ENCODE measurements at places on chromosomes 7 and 10.

- no peak for DNase-seq
Observed at GRCh38 chr7:25430200-25430931, 202.1 kb upstream of the NPVF start.

- no peak for DNase-seq
Observed at GRCh38 chr10:6621536-6621935, 41.5 kb upstream of the PRKCQ start.

DNA sequence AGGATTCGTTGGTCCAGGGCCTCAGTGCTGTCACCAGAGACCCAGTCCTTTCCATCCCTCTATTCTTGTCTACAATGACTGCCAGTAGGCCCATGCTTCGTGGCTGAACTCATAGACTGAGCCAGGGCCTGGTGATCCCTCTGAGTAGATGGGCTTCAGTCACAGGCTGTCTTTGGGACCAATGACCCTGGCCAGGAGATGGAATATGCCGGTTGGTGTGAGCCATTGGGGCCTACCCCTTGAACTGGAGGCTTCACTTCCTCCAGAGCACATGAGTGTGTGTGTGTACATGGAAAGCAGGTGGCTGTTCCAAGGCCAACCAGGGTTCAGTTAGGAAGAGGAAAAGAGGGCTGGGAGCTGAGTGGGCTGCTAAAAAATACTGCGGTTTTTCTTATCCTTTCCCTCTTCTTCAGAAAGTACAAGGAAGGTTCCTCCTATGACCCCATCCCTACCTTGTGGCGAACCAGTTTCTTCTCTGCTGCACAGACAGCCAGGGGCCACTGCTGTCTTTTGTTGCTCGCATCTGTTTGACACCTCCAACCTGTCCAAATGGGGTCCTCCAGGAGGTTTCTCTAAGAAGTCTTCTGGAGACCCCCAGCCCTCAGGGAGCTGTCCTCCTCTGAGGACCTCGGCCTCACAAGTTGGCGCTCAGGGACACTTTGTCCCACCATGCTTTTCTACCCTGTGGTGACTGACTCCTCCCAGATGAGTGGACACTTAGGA lies 36.6 kb downstream of the ADRA2A start:
- no peak for DNase-seq

DNA sequence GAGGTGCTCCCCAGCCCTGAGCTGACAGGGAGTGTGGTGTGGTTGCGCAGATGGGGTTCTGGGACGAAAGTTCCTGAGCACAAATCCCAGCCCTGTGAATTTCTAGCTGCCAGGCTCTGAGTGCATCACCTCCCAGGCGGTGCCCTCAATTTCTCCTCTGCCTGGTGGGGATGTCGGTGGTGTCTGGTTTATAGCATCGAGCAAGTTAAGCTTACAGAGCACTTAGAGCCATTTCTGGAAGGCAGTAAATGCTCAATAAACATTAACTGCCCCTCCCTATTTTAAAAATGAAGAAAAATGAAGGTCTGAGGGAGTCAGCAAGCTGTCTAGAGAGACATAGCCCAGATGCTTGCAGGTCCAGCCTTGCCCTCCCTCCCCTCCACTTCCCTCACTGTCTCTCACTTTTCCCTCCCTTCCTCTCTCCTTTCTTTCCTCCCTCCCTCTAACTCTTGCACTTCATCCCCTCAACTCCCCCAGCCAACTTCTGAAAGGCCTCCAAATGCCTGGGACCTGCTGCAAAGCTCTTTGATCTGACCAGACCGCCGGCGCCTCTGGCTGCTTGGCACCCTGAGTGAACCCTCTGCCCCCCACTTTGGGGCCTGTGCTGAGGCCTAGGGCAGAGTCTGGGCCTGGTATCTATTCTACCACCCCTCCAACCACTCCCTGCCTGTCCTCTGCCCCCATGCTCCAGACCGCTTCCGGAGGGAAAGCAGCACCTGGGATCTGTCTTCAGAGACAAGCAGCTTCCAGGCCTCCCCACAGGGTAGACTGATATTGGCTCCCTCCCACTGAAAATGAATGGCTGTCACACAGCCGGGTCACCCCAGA lies 438.3 kb downstream of the RPS24 start:
- no peak for DNase-seq

GRCh38 chr10:30039988-30040387 lies 19.4 kb downstream of the JCAD start:
- no peak for DNase-seq

- DNase-seq, result no peak
Observed at GRCh38 chr10:132636358-132636757, 98.8 kb downstream of the INPP5A start.

GRCh38 chr7:108261560-108262255 lies 131.5 kb upstream of the LAMB4 start:
- DNase-seq, result no peak

DNA sequence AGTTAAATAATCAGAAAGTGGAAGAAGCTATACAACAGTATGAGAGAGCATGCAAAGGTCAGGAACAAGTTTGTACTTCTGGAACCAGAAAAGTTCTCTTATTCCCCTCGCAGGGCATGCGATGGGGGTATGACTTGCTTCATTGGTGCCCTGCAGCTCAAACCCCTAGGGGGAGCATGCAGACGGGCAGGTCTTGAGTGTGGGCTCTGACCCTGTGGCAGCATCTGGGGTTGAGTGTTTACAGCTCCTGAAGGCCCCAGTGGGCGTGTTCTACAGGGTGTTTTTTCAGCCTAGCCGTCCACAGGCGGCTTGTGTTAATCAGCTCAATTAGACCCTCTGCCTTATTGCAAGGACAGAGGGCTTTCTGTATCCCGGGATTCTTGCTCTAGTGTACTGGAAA lies 44.5 kb downstream of the KIF20B start:
- no peak for DNase-seq

DNA sequence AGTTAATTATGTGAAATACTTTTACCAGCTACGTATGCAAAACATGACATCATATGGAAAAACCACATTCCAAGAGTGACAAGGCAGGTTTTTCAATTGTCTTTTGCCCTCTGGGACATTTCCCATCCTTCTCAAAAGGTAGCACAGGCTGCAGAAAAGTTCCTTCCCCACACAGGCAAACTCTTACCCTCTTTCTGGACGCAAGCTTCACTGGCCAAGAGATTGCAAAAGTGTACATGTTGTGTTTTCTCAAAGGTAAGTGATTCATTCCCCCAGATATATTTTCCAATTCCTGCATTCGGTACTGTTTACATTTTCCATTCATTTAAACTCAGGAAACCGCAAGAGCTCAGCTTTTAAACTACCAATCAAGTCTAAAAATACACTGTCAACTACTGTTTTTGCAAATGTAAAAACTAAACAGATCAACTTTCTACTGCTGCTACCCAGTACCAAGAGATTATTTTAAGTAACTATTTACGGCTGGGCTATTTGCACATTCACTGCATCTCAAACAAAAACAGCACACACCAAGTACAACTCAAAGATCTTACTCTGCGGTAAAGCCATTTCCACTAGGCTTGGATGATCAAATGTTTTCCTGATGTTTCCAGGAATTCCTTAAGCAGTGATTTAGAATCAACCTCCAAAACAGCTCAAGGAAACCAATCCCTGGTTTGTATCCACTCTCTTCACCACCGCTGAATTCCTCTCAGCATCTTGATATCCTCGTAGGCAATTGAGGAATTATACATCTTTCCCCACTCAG lies 233.6 kb upstream of the CCDC6 start:
- DNase-seq, result no peak

- DNase-seq, result no peak
Observed at GRCh38 chr7:134129856-134130523, 2.9 kb downstream of the LRGUK start.

DNA sequence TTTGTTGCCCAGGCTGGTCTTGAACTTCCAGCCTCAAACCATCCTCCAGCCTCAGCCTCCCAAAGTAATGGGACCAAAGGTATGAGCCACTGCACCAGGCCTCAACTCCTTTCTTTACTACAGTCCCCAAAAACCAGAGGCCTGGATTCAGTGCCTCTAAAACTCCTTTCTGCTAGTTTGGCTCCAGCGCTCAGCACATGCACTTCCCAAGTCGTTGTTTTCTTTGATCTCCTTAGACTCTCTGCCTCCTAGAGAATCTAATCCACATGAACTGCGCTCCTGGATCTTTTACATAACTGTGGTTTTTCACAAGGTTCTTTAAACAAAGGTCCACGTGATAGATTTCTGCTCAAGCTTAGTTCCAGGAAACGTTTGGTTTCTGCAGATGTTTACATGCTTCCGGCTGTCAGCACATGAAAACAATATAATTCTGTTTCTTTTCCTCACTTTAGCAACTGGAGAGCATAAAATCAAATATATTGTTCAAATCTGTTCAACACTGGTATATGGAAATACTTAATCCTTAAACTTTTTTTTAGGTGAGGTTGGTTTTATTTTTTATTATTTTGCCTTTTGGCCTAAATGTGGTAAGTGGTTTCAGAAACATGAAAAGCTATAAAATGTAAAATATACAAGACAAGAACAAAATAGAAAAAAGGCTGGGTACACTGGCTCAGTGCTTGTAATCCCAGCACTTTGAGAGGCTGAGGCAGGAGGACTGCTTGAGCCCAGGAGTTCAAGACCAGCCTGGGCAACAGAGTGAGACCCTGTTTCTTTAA lies 270.5 kb upstream of the MKLN1 start:
- DNase-seq, result no peak

DNA sequence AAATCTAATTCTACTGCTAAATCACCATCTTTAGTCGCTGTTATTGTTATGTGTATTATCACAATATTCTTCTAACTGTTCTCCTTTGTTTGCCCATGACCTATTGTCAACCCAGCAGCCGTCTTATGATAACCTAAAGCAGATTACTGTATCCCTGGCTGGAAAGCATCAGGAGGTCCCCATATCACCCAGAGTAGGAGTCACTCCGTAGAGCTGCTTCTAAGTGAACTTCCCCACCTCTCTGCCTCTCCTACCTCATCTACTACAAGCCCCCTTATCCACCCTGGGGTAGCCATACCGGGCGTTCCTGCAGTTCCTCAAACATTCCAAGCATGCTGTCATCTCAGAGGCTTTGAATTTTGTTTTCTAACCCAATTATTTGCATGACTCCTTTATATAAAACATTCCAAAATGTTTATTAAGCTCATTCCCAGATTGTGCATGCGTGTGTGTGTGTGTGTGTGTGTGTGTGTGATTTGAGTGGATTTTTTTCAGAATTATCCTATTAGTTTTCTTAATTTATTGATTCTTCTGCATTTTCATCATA lies 39.7 kb downstream of the POU6F2 start:
- DNase-seq, result no peak

DNA sequence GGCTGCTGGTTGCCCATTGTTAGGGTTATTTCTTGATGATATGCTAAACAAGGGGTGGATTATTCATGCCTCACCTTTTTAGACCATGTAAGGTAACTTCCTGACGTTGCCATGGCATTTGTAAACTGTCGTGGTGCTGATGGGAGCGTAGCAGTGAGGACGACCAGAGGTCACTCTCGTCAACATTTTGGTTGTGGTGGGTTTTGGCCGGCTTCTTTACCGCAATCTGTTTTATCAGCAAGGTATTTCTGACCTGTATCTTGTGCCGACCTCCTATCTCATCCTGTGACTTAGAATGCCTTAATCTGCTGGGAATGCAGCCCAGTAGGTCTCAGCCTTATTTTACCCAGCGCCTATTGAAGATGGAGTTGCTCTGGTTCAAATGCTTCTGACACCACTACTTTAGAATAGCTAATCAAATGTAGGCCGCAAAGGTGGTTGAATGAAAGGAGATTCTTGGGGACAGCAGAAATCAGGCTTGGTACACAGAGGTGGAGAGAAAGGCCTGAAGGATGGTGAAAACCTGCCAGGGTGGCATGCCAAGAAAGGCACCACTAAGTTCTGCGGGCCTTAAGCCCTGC lies 17.9 kb upstream of the SMO start:
- no peak for DNase-seq

- DNase-seq, result no peak
Observed at GRCh38 chr10:69549959-69550358, 23.3 kb downstream of the NEUROG3 start.

DNA sequence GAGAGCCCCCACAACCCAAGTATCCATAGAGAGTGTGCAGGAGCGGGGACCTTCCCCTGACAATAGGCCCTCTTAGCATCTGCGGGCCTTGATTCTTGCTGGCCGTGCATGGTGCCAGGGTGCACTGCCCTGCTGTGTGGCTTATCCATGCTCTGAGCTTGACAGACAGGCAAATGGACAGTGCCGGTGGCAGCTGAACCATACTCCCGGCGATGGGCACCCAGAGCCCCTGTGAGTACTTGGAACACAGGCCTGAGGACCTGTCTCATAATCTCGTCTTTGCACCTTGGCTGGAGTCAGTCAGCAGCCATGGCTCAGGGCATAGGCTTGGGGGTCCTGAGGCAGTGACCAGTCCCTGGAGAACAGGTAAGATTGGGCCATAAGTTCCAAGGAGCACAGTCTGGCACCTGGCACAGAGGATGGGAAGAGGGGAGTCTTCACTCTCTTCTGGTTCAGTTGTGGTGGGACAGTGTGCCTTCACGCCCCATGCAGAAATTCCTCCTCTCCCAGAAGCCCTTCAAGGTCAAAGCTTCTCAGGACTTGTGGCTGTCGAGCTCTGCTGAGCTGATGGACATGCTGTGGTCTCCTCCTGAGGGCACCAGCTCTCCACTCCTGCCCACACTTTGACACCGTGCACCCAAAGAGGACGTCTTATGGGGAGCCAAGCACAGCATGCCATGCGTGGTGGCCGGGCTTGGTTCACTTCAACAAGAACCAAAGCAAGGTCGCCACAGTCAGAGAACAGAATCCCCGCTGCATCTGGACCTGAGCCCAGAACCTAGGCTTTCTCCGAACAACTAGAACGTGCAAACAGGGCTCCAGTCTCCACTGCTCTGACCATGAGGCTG lies 59.4 kb upstream of the CAMK2B start:
- DNase-seq, result no peak

Data from stimulated activated CD4-positive, alpha-beta T cell treated with anti-CD3 and anti-CD28 coated beads, Interleukin-1b, Interleukin-23, amount 100 ng/mL, for 48 hours (primary cell).